Stimulated activated CD4-positive, alpha-beta T cell treated with anti-CD3 and anti-CD28 coated beads, Interleukin-1b, Interleukin-23, amount 100 ng/mL, for 4 hours (primary cell): ENCODE measurements at places on chromosomes 16 and 17.

DNA sequence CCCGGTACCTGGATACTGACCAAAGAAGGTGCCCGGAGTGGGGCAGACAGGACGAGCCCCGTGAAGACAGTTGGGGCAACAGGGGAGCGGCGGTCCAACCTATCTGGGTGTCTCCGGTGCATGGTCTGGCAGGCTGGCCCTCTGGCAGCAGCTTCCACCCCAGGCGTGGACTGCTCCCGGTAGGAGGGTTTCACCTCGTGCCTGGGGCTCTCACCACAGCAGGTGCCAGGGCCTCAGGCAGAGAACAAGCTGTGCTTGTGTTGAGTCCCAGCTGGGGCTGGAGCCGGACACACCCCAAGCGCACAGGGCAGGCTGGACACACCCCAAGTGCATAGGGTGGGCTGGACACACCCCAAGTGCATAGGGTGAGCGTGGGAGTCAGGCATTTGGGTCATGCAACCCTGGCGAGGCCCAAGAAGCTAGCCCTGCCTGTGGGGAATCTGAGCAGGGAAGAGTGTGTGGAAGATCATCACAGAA is 1.5 kb upstream of the FBXL16 start:
- DNase-seq = no peak

DNA sequence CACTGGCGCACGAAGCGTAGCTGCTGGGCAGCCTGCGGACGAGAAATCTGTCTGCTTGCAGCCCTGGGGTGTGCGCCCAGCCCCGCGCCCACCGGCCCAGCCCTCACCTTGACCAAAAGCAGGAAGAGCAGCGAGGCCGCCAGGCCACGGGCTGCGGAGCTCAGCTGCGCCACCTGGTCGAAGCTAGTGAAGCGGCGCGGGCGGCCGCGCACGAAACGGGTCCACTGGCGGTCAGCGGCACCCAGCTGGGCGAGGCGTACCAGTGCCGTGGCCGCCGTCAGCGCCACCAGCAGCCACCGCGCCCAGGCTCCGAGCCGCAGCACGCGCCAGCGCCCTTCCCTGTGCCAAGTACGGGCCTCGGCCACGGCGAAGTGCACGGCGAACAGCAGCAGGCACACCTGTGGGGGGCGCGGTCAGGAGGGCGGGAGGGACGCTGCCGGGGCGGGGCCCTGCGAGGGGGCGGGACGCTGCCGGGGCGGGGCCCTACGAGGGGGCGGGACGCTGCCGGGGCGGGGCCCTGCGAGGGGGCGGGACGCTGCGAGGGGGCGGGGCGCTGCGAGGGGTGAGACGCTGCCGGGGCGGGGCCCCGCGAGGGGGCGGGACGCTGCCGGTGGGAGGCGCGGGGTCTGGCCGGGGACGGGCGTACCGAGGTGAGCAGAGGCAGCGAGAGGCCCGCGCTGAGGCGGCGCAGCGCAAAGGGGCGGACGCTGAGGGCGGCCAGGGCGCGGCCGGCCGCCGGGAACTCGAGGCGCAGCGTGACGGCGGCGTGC is 43.2 kb downstream of the TSC2 start:
- no peak for DNase-seq

DNA sequence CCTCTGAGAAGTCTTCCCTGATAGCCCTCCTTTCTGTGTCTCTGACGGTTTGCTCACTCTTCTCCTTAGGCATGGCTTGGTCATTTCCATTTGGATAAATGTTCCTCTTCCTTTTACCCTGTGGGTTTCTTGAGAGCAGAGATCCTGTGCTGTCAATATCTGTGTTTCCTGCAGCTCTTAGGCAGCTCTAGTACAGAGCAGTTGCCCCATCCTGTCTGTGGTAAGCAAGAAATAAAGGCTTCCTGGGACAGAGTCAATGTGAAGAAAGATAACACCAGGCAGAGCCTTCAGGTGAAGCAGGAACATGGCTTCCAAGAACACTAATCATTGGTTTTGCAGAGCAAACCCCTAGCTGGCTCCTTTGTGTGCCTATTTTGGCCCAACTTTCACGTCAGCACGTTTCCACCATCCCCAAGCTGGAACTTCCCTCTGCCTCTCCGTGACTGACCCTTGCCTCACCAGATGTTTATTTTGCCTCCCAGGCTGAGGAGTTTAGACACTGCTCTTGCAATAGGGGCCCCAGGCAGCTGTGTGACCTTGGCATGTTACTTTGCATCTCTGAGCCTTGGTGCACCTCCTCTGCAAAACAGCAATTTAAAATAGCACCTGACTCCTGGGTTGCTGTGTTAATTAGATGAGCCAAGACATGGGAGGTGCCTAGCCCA is 49.6 kb upstream of the SIAH1 start:
- no peak for DNase-seq

DNA sequence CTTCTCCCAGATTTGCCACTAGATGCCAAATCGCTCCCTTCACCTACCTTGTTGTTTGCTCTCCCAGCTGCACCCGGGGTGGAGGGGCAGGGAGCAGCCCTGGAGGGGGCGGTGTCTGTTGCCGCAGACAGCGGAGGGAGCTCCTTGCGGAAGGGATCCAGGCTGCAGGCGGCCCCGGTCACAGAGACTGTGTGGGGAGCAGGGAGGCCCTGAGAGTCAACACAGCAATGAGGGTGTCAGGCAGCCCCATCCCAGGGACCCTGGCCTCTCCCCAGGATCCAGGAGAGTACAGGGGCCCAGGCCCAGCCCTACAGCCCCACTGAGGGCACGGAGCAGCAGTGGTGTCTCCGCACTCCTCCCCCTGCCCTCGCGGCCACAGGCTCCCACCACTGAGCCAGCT is 50.5 kb upstream of the CHMP6 start:
- DNase-seq = no peak

DNA sequence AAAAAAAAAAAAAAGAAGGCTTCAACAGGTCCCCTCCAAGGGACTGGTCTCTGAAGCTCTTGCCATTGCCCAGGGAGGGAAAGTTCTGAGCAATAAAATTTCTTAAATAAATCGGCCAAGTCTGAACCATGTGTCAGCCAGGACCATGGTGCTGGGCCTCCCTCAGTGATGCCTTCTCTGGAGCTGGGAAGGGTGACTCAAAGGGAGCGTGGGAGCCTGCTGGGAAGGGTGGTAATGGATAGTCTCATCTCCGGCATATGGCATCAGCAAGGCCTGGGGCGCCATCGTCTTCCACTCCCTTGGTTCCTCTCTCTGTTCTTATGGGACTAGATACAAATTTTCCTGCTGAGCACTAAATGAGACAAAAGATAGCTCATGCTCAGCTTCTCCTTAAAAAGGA is 2.3 kb downstream of the VKORC1 start:
- no peak for DNase-seq

DNA sequence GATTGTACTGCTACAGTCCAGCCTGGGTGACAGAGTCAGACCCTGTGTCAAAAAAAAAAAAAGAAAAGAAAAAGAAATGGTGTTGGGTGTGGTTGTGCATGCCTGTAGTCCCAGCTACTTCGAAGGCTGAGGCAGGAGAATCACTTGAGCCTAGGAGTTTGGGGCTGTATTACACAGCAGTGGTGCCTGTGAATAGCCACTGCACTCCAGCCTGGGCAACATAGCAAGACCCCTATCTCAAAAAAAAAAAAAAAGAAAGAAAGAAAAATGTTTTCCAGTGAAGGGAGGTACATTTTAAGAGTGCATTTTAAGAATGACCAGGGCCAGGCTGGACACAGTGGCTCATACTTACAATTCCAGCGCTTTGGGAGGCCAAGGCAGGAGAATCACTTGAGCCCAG is 6.3 kb downstream of the ARL2BP start:
- no peak for DNase-seq

DNA sequence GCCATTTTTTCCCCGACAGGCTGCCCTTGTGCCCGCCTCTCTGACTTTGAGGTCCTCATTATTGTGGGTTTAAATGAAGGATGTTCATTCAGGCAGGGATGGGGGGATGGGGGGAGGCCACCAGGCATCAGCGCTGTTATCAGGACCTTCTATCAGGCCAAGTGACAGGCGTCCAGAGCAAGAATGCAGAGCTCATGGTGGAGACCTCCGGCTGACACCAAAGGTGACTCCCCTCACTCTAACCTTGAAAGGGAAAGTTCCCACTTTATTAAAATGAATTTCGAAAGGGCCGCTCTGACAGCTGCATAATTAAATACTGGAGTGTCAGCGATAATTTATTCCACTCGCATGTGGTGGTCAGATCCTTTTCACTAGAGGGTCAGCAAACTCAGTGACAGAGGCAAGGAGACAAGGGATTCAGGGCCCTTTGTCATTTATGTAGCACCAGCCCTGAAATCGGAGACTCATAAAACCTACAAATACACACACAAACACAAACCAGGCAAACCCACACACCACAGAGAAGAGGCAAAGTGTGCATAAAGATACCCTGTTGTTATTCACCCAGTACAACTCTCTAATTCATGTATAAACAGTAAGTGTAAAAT is 436.0 kb downstream of the MAF start:
- no peak for DNase-seq

- DNase-seq = no peak
Measured at GRCh38 chr17:67588326-67588725, 129.4 kb upstream of the NOL11 start.

- no peak for DNase-seq
Measured at GRCh38 chr16:1374418-1375297, 22.9 kb downstream of the GNPTG start.

DNA sequence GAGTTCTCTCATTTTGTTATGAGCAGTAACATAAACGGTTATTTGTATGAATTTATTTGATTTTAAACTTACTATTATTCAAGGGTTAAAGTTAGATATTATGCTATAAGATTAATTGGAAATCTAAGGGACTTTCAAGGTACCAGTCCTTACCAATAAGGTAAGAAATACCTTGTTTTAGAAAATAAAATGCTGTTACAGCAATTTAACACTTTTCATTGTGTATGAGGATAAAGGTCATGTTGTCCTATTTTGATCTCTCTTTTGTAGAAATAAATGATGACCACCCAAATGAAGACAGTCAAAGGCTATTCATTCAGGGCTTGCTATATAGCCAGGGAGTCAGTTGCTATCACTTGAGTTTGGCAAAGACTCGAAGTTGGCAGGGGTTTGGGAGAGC is 1185.9 kb upstream of the GOT2 start:
- no peak for DNase-seq

- no peak for DNase-seq
Measured at GRCh38 chr16:53773881-53774280, 69.9 kb downstream of the FTO start.

DNA sequence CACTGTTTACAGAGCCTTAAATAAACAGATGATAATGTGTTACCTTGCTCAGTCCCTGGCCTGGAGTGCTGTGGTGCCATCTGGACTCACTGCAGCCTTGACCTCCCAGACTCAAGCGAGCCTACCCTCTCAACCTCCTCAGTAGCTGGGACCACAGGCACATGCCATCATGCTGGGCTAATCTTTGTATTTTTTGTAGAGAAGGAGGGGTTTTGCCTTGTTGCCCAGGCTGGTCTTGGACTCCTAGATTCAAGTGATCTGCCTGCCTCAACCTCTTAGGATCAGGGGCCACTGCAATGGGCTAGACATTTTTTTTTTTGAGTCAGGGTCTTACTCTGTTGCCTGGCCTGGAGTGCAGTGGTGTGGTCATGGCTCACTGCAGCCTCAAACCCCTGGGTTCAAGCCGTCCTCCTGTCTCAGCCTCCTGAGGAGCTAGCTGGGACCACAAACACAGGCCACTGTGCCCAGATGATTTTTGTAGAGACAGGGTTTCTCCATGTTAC is 5.0 kb upstream of the NAGLU start:
- no peak for DNase-seq

GRCh38 chr17:55845385-55845784 is 94.5 kb downstream of the PCTP start:
- DNase-seq = no peak

DNA sequence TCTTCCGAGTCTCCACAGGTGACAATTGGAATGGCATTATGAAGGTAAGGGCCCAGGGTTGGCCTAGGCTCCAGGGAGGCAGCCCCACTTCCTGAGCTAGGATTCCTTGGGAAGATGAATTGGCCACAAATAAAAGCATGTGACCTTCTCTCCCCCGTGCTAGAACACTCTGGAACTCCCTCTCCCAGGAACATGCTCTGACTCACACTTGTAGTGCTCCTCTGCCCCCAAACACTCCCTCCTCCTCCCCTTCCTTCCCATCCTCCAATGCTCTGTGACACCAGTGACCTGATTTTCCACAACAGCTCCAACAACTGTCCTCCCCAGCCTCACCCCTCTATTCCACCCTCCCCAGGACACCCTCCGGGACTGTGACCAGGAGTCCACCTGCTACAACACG is 16.4 kb upstream of the ABCC3 start:
- no peak for DNase-seq

DNA sequence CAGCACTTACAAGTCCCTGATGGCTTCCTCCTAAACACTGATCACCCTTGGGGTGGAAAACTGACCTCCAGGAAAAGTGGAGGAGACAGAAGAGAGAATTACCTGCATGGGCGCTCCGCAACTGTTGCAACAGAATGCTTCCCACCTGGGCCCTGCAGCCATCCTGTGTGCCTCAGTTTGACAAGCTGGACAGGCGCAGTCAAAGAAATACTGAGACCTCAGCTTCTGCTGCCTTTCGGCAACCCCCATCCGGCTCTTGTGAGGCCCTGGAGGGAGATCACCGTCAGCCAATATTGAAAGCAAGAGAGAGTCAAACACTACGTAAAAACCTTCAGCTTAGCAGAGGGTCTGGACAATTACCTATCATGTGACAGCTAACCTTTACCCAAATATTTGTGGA is 24.8 kb downstream of the SERPINF1 start:
- DNase-seq = no peak

DNA sequence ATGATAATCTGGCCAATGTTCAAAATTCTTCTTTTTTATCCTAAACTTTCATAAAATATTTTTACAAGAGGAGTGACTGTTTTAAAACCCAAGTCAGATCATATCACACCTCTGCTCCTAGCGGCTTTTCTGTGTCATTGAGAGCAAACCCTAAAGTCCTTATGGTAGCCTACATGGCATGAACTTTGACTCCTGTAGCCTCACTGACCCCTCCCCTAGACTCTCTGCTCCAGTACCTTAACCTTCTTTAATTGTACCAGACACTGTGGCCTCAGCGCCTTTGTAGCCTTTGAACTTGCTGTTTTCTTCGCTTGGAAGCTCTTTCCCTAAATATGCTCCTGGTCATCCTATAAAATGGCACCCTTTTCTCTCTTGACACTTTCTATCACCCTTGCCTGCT is 7.3 kb upstream of the SMPD3 start:
- no peak for DNase-seq

DNA sequence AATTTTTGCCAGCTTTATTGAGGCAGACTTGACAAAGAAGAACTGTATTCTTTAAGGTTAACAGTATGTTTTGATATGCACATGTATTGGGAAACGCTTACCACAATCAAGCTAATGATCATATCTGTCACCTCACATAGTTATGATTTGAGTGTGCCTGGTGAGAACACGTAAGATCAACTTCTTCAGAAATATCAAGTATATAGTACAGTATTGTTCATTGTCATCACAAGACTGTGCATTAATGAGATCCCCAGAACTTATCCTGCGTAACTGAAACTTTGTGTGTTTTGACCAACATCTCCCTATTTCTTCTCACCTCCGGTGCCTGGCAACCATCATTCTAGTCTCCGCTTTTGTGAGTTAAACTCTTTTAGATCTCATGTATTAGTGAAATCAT is 756.4 kb upstream of the EEF2KMT start:
- no peak for DNase-seq

DNA sequence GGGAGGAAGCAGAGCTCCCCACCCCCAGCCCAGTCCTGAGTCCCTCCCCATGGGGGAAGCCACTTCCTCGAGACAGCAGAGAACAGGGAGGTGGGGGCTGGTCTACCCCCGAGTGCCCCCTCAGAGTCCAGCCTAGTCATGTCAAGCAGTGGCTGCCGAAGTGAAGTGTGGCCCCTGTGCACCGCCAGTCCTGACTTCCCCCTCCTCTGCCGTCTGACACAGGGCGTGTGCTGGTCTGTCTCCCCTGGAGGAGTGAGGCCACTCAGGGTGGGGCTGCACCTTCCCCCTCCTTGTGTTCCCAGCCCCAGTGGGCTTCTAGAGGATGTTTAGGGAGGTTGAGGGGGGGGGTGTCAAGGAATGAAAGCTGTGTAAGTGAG is 46.9 kb downstream of the MRC2 start:
- DNase-seq = no peak
